ENCODE measurements at places on chromosomes 3 and 15.

DNA sequence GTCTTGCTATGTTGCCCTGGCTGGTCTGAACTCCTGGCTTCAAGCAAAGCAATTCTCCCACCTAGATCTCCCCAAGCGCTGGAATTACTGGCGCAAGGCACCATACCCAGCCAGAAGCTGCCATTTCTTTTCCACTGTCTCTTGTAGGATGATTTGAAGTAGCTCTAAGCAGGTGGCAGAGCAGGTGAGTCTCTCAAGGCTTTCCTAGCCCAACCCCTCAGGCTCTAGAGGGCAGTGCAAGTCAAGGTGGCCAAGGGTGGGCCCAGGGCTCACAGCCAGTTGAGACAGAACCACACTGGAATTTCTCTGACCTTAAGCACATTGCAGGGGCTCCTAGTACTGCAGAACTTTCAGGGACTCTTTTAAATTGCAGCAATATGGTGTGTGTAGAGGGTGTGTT is 15.6 kb upstream of the DAG1 start:
- DNase-seq: no peak

- no peak for DNase-seq
Measured at GRCh38 chr3:158696618-158697017, 24.2 kb upstream of the LXN start.

DNA sequence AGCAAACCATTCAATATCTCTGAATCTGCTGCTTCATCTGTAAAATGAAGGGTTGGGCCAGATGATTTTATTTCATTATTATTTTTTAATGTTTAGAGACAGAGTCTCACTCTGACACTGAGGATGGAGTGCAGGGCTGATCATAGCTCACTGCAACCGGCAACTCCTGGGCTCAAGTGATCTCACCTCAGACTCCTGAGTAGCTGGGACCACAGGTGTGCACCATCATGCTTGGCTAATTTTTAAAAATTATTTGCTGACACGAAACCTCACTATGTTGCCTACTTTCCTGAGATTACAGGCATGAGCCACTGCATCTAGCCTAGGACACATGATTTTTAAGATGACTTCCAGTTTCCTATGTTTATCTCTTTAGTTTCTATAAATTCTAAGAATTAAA is 105.8 kb downstream of the P3H2 start:
- no peak for DNase-seq

DNA sequence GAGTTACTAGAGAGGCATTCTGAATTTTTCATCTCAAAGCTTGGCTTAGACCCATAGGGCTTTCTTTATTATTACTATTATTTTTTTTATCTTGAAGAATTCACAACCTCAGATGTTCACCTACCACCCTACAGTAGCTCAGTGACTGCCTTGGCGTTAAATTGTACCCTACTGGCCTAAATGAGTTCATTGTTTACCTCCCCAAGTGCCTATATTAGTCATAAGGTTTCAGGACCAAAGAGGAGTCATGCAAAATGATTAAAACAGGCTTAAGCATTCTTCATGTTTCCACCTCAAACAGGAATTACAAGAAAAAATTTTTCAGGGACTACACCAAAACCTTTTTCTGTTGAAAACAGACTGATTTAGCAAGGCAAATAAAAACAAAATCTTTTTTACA is 751.5 kb downstream of the SQOR start:
- no peak for DNase-seq

DNA sequence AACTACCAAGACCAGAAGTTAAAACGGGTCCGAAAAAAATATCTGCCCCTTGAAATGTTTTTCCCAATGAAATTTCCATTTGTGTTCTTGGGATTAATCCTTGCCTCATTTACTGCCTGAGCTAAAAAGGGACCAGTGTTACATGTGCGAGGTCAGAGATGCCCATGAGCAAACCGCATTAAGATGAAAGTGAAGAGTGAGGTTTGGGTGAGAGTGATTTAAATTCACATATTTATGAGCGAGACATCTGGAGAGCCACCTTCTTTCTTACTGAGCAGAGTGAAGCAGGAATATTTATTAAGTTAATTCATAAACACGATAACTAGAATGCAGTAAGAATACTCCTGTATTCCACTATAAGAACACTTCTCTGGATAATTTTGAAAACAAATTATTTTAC is 41.3 kb downstream of the SRP14 start:
- DNase-seq: no peak

DNA sequence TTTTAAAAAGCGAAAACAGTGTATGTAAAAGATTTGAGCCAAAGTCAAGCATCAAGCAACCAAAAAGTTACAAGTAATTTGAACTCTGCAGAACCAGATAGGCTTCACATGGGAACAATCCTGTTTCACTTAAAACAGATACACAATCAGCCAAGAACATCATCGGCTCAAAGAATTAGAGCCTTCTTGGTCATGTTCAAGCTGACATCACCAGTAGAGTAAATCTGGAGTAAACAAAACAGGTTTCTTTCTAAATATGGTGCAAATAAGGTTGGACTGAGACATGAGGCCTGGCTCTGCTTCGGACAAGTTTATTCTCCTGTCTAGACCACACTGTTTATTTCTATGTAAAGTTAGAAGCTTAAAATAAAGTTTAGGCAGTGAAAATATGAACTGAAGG is 116.0 kb downstream of the GMNC start:
- no peak for DNase-seq

DNA sequence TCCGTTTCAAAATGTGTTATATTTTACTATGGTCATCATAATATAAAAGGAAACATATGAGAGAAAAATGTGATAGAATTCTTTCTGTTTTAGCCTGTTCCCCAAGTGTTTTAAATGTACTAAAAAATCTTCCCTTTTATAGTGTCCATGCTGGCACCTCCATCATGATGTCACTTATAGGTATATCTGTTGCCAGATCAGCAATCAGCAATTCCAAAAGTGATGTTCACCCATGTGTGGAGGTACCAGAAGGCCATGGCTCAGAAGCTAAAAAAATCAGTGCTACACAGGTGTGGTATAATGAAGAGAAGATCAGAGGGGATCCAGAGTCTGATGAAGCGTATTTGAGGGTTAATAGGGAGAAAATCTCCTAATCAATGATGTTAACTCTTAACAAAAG is 1.1 kb upstream of the GPR15 start:
- no peak for DNase-seq

GRCh38 chr3:141303481-141304223 is 64.7 kb upstream of the ZBTB38 start:
- no peak for DNase-seq

DNA sequence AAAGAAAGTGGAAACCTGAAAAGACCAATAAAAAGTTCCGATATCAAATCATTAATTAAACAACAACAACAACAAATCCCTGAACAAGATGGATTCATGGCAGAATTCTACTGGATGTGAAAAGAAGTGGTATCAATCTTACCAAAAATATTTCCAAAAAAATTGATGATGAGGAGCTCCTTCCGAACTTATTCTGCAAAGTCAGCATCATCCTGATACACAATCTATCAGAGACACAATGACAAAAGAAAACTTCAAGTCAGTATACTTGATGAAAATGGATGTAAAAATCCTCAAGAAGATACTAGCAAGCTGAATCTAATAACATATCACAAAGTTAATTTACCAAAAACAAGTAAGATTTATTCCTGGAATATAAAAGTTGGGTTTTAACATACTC is 881.8 kb downstream of the SI start:
- no peak for DNase-seq

DNA sequence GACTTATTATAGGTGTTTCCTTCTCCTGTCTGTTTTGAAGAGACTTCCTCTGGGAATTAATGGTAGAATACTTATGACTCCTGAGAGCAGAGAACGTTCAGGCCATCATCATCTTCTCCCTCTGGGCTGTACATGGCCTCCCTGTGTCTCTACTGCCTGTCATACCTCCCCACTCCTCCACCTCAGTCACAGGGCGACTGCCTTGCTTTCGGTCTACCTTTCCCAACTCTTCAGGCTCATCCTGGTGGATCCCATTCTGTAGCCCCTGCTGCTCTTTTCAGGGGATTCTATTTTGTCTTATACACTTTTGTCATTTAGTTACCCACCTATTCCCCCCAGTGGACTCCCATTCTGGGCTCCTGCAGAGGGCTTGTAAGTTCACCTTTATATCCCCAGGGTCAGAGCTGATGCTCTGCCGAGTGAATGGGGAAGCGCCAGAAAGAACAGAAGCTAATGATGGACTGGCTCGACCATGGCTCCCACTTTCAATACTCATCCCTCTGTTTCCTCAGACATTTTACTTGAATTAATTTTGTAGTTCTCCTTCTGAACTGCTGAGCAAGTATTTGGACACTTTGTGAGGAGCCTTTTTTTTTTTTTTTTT is 28.6 kb downstream of the FNDC3B start:
- DNase-seq: no peak

- no peak for DNase-seq
Measured at GRCh38 chr15:73630921-73631362, 2.2 kb downstream of the NPTN start.

DNA sequence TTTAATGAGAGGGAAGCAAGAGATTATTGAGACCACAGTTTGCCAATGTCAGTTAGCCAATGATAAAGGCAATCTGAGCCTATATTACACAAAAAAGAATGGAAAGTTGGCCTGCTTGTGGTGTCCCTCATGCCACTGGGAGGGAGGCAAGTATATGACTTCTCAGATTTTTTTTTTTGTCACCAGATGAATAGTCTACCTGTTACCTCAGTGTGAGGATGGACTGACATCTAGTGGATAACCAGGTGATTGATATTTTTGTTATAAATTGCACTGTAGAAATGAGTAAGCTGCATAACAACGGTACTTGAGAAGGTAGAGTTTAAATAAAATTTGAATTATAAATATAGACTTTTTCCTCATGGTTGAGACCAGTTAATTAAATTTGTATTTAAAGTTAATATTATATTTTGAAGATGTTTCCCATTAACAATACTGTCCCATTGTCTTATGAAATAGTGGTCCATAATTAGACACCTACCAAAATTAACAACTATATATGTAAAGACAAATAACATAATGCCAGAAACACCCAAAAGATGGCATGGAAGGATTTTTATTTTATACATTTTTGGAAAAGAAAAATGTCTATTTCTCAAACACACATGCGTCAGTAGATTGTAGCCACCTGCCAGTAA is 237.8 kb upstream of the GADL1 start:
- peak; percentile 22 for DNase-seq

DNA sequence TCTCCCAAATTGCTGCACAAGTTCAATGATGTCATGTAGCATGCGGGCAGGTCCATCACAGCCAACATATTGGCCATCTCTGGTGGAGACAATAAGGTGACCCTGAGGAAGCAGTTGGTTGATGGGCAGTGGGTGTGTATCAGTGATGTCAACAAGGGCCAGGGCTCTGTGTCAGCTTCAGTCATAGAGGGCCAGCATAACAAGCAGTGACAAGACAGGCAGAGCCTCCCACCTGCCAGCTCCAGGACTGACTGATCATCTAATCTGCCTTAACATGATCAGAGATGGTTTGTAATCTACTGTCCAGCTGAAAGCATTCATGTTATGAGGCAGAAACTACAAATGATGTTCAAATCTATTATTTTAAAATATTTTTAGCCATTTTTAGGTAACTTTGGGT is 62.3 kb downstream of the GLB1 start:
- no peak for DNase-seq

- no peak for DNase-seq
Measured at GRCh38 chr3:9169956-9170850, 79.2 kb downstream of the SRGAP3 start.

GRCh38 chr3:188431553-188431952 is 277.6 kb downstream of the LPP start:
- DNase-seq: no peak

DNA sequence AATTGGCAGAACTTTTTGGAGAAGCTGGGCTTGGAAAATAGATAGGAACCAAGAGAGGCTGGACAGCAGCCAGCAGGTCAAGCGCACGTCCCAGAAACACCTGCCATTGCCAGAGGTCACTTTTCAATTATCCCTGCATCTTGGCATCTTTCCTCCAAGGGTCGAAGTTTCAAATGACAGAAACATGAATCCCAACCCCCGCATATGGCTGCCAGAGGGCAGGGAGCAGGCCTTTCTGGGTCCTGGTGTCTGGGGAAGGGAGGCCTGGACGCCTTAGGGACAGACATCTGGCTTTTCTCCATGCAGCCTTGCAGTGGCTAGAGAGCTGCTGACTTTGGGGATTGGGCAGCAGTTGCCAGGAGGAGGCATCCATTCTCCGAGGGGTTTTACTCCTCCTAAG is 164.5 kb upstream of the TPM1 start:
- DNase-seq: no peak

GRCh38 chr3:99640214-99640851 is 1.9 kb downstream of the COL8A1 start:
- DNase-seq: no peak

DNA sequence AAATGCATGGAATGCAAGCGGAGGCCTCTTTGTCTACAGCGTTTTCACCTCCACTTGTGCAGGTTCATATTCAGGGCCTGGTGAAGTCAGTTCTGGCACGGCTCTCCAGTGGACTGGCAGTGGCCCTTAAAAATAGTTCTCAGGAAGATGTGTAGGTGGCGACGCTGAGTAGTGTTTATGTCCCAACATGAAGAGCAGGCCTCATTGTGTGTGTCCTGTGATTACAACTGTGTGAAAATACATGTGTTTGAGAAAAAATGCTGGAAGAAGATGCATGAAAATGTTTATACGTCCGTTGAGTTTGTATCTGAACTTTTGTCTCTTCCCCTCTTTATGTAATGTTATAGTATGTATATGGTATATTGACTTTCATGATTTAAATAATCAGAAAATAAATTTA is 7.2 kb downstream of the LIPC start:
- DNase-seq: no peak

DNA sequence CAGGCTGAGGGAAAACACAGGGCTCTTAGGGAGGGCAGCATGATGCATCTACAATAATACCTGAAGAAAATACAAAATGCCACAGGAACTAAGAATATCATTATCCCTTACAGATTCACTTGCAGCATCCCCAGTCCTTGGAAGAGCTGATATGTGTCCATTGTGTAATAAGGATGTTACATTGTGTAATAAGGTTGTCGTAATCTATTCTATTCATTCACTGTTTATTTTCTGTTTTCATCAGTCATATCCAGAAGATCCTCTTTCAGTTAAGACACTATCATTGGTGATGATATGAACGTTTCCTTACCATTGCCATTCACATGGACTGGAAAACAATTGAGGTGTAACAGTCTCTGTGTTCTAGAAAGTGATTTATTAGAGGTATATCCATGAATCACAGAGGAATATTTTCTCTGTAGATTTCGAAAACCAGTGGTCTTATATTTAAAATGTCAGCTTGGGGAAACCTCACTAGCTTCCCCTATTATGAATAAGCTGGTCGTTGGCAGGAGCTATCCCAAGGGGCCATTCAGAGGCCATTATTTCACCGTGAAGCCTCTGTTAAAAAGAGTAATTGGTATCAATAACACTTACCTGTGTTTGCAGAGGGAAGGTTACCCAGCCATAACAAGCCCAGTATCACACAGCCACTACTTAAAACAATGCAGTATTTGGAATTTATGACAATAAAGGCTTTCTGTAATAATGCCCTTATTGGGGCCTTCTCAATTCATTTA is 241.1 kb downstream of the ZNF385D start:
- no peak for DNase-seq

Data from activated naive CD4-positive, alpha-beta T cell treated with anti-CD3 and anti-CD28 coated beads, Interleukin-2, amount 50 U/mL, for 72 hours (primary cell).